ENCODE measurements at places on chromosomes 4 and X.

- no peak for DNase-seq
These were observed 46.8 kb upstream of the SLC10A4 start for GRCh38 chr4:48436318-48436717.

GRCh38 chr4:15413623-15414019 lies 14.2 kb upstream of the C1QTNF7 start:
- DNase-seq = no peak

DNA sequence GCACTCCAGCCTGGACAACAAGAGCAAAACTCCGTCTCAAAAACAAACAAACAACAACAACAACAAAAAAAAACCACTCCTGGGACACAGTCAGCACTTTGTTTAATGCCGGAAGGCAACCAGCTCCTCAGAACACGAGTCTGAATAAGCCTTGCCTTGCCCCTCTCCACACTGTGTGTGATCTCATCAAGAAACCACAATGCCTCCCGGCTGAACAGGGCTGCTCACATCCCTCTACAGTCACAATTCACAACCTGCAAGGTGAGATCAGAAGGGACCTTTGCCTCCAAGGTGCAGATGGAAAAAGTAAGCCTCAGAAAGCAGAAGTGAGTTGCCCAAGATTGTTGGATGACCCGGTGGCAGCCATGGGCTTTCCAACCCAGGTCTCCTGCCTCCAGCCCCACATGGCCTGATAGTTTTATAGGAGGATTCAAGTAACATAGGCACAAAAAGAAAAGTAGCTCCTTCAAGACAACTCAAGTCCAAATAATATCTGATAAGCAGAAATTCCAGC lies 80.8 kb downstream of the JAKMIP1 start:
- no peak for DNase-seq

DNA sequence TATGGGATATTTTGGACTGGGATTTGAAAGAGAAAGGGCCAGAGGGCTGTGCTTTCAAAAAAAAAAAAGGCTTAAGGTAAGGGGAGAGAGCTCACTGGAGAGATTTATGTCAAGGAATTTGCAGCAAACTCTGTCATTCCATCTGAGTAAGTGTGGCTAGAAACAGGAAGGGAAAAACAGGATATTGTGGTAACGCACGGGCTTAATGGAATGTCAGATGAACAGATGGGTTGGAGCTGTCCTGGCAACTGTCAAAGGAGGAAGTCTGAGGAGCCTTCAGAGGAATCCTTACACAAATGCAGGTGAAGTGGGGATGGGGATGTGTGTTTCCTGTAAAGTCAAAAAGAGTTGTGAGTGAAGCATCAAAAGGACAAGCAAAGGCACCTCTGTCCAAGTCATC lies 15.1 kb upstream of the NKX3-2 start:
- DNase-seq = no peak

DNA sequence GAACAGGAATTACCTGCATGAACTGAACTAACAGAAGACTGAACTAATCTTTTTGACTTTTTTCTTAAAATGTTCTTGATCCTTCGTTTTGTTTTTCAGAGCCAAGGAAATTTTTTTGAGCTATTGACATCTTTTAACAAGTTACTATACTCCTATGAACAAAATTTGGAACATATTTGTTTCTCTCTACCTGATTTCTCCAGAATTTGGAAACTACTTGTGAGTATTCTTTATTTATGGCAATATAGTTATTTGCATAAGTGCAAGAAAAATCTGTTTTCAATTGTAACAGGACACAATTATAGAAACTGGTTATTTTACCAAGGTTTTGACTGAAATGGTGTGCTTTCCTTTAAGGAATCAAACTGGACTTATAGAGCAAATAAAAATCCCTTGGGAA lies 89.5 kb upstream of the HPGD start:
- no peak for DNase-seq

DNA sequence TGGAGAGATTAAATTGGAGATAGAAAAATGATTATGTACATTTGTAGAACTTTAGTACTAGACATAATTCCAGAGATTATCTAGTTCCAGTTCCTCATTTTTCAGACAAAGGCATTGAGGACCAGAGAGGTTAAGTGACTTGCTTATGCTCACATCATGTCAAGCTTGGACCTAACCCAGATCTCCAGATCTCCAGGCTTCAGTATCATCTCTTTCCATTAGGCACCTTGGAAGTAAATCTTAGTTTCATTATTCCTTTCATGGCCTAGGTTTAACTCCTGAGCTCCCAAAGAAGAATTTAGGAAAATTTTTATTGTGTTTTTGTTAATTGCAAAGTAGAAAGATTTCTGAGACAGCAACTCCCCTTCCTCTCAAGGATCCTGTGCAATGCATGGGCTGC lies 148.8 kb downstream of the GATB start:
- DNase-seq = no peak

DNA sequence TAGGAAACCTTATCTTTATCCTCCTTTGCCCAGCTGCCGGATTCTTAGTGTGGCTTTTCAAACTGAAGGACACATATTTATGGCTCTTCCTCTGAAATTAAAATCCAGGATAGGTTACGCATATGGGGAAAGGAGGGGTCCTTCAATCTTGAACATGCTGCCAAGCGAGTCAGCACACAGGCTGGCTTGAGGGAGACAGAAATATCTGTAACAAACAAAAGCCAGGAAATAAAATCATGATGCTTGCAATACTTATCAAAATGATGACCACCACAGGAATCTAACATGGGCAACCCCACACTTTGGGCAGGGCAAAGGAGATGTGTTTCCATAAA lies 196.4 kb upstream of the LDB2 start:
- no peak for DNase-seq

GRCh38 chr4:161894014-161894413 lies 269.8 kb downstream of the FSTL5 start:
- no peak for DNase-seq

GRCh38 chr4:73705056-73705432 lies 35.3 kb upstream of the CXCL8 start:
- no peak for DNase-seq

DNA sequence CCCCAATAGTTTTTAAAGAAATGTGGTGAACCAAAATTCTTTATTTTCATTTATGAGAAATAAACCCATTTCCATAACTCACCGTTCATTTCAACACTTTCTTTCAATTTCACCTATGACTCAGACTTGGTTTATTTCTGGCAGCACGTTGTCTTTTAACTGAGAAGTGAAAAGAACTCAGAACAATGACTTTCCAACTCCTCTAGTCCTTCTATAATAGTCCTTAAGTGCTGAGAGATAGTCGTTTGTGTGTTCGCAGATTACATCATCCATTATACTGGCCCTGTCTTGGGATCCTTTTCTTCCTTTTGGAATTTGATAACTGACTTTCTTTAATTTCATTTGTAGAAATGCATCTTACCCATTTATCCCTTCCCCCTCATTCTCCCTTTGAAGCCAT lies 113.6 kb downstream of the GLUD2 start:
- DNase-seq = no peak

DNA sequence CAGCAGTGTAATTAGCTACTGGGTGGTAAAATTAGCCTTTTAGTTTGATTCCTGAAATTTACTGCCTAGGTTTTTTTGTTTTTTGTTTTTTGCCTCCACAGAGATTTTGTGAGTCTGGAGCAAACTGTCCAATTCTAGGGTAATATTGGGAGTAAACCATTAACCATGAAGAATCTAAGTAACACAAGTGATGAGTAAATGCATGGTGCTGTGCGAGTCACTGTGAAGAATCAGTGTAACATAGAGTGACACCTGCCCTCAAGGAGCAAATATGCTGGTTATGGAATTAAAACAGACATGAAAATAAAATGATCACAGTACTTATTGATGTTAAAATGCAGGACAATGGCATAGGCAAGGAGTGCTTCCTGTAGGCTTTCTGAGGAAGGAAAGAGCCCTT lies 60.1 kb downstream of the LRP2BP start:
- no peak for DNase-seq

- DNase-seq = no peak
These were observed 204.8 kb upstream of the RASGEF1B start for GRCh38 chr4:81676537-81676936.

DNA sequence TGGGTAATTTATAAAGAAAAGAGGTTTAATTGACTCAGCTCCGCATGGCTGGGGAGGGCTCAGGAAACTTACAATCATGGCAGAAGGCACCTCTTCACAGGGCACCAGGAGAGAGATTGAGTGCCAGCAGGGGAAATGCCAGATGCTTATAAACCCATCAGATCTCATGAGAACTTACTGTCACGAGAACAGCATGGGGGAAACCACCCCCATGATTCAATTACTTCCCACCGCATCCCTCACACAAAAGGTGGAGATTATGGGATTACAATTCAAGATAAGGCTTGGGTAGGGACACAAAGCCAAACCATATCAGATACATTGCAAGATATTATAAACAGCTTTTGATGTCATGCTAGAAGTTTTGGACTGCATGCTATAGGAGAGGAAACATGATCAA lies 204.3 kb downstream of the VEGFC start:
- no peak for DNase-seq

- DNase-seq = no peak
These were observed 1.8 kb downstream of the FTHL17 start for GRCh38 chrX:31070057-31070468.

GRCh38 chr4:147044241-147044640 lies 98.6 kb upstream of the TTC29 start:
- DNase-seq = no peak

- no peak for DNase-seq
These were observed 63.2 kb downstream of the JAKMIP1 start for GRCh38 chr4:6137027-6137746.

- no peak for DNase-seq
These were observed 61.1 kb upstream of the HCCS start for GRCh38 chrX:11050013-11050412.

- DNase-seq = no peak
These were observed 63.6 kb downstream of the AR start for GRCh38 chrX:67607466-67607865.

- DNase-seq = peak; percentile 48
These were observed 31.0 kb downstream of the ALPK1 start for GRCh38 chr4:112327965-112328733.

DNA sequence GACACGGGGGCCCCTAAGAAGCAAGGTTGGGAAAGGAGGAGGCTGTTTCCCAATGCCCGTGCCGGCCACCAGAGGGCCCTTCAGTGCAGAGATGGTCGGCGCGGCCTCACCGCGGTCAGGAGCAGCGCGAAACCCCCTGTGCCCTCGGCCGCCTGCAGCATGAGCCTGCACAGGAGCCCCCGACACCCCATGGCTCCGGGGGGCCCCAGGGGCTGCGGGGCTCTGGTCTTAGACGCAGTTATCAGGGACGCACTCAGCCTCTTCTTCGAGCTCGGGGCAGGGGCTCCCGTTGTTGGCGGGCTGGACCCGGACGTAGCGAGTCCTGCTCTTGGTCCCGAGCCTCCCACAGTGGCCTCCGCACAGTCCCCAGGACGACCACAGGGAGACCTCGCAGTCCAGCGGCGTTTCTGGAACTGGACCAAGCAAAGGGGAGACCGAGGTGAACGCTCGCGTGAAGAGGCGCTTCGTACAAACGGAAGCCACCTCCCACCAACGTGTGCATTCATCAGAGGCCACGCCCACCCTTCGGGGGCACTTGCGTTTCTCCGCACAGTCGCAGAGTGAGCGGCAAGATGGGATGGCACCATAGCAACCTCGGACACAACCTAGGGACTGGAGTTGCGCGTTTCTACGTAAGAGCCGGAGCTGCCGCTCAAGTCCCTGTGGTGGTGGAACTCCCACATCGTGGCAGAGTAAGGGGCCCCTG lies 5.0 kb downstream of the SPON2 start:
- DNase-seq = peak; percentile 21

DNA sequence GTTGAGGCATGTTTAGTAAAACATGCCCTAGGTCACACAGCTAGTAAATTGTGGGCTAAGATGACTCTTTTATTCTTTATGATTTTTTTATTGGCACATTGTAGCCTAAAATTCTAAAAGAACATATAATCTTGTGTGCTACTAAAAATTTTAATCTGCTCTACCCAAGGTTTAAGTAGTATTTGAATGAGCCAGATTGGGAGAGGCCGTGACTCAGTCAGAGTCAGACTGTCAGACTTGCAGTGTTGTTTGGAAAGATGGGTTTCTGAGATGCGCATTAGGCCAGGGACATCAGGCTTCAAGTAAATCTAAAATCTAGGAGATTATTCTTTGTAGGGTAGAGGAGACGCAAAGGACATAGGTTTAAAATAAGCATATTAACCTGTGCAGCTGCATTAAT lies 30.7 kb upstream of the TMPRSS11E start:
- no peak for DNase-seq

DNA sequence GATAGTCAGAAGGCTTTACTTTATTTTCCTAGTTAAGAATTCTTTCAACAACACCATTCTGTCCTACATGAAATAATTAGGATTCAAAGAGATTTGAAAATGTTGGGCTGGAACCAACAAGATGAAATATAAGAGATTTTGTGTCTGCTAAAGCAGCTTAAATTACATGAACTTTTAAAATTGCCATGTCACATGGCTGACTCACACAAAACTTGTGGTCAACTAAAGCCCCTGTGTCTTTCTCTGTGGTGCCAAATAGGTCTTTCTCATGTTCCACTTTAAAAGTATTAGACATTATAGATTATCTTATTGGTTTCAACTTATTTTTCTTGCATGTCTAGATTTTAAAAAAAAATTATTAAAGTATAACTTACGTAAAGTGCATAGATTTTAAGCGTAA lies 60.8 kb upstream of the FHL1 start:
- no peak for DNase-seq

- DNase-seq = no peak
These were observed 6.5 kb upstream of the RBBP7 start for GRCh38 chrX:16876696-16877095.

DNA sequence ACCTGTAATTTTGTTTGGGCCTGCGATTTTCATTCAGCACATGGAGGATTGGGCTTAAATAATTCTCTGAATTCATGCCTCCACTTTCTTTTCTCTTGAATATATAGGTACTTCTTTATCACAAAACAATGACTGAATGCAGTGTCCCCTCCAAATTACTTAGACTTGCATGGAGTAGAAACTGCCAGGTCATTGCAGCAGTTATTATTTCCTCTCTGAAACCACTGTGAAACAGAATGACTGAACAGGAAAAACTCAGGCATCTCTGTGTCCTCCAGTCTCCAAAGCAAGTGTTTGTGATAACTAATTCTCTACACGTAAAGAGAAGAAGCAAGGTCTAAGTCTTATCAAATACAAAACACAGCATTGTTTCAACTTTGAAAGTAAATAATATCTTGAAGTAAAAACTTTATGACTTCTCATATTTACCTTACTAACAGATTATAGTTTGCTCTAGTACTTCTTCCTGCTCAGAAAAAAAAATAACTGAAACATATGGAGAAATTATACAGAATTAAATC lies 144.5 kb upstream of the DIAPH2 start:
- no peak for DNase-seq

GRCh38 chr4:147407261-147408045 lies 73.4 kb upstream of the EDNRA start:
- no peak for DNase-seq

DNA sequence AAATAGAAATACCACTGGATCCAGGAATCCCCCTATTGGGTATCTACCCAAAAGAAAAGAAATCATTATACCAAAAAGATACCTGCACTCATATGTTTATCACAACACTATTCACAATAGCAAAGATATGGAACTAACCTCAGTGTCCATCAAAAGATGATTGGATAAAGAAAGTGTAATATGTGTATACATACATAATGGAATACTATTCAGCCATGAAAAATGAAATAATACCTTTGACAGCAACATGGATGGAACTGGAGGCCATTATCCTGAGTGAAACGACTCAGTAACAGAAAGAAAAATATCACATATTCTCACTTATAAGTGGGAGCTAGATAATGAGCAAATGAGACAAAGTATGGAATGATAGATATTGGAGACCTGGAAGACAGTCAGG lies 74.2 kb upstream of the TLR3 start:
- DNase-seq = no peak

- no peak for DNase-seq
These were observed 742.4 kb upstream of the INTU start for GRCh38 chr4:126890383-126890782.

All from NCI-H2227 treated with DMSO at 0.1 percent for 48 hours (cell line).